ENCODE measurements at places on chromosomes 3 and 15.

DNA sequence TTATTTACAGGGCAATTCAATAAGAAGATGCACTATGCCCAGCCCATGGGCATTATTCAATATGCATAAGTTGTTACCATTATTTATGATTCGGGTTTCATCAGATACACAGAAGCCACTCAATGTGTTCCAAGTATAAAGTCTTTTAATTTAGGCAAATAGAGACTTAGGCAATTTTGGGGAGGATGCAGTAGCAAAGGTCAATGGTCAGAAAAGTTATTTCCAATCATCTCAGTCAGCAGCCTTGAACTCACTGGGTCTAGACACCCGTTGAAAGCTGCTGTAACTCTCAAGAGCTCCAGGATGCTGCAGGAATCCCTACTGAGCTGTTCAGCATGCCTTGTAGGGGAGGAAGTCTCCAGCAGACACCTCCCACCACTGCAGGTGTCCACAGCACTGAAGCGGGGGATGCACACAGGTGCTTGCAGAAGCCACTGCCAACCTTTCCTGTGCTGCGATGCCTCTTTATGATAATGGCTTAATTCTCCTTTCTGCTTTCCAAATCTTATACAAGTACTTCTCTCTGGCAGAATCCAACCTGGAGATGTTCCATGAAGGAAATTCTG is 155.0 kb upstream of the SUCLG2 start:
- DNase-seq = no peak

DNA sequence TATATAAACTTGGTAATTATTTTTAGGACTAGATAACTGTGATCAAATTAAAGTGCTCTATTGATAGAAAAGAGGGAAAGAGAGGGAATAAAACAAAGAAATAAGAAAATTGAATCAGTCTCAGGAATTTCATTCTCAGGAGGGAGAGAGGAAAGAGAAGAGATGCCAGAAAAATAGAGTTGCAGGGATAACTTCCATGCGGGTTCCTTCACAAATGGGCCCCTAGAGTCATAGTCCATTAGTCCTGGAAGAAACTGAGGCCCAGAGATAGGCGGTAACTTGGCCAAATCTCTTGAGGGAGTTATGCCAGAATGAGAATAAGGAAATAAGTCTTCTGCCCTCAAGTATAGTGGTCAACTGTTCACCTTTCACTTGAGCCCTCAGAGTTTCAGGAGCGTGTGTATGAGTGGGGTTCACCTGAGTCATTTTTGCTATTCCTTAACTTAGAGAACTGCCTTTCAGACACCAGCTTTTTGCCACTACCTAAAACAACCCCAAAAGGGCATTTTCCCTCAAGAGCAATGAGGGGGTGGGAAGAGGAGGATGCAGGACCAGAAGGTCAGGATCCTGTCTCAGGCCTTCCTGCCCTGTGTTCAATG is 192.6 kb downstream of the MEX3B start:
- no peak for DNase-seq

- no peak for DNase-seq
Measured at GRCh38 chr3:192422997-192423342, 304.4 kb downstream of the FGF12 start.

DNA sequence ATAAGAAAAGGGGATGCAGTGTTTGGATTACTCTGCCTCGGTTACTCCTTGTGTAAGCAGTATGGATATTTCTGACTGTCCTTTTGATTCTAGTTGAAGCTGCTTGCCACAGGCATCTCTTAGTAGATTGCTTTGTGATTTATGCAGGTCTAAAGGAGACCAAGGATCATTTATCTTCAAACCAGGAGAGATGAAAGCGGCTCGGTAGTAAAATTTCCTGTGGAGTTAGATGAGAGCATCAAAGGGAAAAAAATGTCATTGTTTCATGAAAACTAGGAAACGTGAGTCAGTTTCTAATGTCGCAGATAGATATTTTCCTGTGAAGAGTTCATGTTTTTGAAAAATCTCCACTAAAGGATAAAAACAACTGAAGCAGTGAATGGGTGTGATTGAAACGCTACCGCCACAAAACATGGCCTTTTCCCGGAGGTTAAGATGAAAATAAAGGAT is 254.0 kb upstream of the TBL1XR1 start:
- DNase-seq = no peak

Measured in activated CD4-positive, alpha-beta T cell treated with anti-CD3 and anti-CD28 coated beads for 4 hours (primary cell).